Left renal cortex interstitium (tissue), 4 donors: ENCODE measurements at places on chromosomes 13 and 19.

- no peak for DNase-seq
These were observed 827.4 kb downstream of the GPC5 start for GRCh38 chr13:92225861-92226260.

DNA sequence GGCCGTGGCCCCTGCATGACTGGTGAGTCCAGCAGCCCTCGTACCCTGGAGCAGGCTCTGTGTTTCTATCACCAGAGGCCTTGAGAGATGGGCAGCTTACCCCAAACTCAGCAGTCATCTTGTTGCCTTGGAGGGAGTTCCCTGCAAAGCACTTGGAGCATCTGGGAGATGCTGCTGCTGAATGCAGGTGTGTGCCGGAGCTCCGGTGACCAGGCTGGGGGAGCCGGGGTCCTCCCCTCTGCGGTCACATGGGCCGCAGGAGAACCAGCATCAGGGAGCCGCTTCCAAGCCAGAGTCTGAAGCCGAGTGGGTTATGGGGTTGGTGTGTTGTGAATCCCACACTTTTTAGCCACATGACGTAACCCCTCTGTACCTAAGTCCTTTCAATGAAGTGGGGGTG lies 82.8 kb downstream of the TEX29 start:
- no peak for DNase-seq

- DNase-seq = no peak
These were observed 24.1 kb downstream of the MEGF8 start for GRCh38 chr19:42349378-42350107.

GRCh38 chr19:14772467-14772866 lies 5.9 kb downstream of the ADGRE2 start:
- no peak for DNase-seq

DNA sequence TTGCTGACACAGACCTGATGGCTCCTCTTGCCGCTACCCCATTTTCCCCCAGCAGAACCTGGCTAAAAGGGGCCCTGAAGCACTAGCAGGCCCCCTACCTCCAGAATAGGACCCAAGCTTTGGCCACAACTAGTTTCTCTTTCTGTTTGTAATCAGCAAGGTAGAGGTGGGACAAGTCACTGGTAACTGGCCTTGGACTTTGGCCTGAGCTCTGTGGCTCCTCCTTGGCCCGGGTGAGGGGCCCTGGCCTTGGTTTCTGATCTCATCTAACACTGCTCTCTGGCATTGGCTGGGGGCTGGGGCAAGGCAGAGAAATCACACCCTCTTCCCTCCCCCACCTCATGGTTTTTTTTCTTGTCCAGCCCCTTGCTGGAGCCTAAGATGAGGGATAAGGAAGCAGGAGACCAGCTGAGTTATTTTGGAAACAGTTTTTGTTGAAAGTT lies 2.1 kb downstream of the CALM3 start:
- no peak for DNase-seq

DNA sequence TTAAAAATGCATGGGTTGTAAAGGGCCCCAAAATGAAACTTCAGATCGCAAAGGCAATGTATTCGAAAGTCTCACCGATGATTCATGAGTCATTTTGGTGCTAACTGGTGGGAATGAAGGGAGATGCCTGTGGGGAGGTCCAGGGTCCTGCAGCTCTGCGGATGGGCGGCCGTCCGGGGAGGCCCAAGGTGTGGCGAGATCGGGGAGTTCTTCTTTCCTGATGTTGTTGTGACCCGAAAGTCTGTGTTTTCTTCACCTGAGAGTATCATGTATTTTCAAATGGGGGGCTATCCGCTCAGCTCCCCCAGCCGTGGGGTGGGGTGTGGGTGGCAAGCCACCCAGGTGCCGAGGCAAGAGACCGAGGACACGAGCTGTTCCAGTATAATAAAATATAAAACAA lies 36.5 kb downstream of the TFDP1 start:
- DNase-seq = no peak

GRCh38 chr19:53868091-53868891 lies 608 bp downstream of the MYADM start:
- no peak for DNase-seq

DNA sequence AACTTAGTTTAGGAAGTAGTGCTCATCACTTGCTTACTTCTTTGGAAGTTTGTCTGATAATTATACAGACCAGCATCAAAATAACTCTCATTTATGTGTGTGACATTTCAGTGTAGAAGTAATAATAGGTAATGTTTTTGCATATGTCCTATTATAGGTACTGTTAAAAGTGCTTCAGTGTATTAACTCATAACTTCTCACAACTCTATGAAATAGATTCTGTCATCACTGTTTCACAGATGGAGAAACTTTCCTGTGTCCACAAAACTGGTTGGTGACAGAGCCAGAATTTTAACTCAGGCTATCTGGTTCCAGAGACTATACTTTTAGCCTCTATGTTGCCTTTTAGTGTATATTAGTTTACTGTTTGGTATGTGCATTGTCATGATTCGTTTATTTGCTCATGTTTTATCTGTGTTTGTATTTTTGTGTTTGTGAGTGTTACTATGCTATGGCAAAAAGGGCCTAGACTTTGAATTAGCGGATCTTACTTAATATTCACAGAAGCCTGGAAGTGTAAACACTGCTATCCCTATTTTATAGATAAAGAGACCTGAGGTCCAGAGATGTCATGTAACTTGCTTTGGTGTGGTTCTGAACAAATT lies 12.7 kb downstream of the LPAR6 start:
- no peak for DNase-seq

DNA sequence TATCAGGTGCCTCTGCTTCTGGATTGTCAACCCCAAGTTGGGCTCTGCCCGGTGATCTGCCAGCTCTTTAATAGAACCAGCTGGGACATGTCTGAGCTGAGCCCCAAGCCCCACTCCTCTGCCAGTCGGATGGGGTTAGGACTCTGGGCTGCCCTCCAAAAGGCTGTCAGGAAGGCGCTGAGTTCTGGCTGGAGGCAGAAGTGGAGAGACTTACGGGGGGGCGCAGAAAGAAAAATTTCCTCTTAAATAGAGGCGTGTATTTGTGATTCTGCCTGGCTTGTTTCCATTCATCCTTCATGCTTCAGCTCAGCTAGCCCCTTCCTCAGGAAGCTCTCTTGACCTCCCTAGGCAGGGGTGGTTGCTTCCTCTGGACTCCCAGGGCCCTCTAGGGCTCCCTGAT lies 985 bp upstream of the KCNK6 start:
- no peak for DNase-seq

DNA sequence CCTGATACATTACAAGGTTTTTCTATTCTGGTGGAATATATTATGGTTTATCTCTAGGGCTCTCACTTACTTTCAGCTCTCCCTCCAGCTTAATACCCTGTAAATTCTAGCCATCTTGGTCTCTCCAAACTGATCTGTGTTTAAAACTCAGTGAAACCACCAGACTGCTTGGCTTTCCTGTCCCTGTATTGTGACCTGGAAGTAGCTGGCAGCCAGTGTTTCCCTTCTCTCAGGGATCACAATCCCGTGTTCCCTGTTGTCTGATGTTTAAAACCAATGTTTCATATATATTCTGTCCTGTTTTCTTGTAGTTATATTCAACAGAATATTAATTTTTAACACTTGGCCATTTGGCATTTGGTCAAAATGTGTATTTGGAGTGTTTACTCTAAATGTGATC lies 8.0 kb downstream of the AKAP11 start:
- no peak for DNase-seq

DNA sequence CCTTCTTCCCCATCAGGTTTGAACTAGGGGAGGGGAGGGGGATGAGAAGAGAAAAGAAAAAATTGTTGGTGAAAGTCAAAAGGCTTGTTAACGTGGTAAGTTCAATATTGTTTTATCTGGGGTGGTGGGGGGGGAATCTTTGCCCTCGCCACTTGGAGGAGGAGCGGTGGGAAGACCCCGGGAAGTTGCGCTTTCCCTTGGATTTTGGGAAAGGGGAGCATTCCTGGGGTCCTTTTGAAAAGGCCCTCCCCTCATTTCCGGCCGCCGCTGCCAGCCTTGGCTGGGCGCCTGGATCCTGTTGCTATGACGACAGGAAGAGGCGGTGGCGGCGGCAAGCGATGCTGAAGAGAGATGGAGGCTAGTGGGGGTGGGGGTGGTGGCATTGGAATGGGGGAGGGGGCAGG lies 4.6 kb upstream of the CACNG8 start:
- no peak for DNase-seq

DNA sequence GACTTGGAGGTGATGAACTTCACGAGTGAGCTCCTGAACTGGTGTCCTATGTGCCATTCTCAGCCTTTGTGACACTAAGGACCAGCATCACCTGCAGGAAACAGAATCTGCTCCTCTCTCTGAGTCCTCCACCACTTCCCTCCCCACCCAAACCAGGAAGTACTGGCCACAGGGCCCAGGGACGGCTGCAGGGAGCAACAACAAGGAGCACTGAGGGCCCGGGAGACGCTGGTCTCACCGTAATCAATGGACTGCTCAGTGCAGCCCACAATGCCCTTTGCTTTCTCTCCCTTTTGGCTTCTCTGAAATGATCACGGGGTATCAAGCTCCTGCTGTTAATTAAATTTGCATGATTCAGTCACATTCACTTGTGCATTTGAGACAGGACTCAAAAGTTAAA lies 18.6 kb downstream of the PEPD start:
- DNase-seq = no peak

- no peak for DNase-seq
These were observed 184.0 kb downstream of the SLC7A1 start for GRCh38 chr13:29411481-29411880.

DNA sequence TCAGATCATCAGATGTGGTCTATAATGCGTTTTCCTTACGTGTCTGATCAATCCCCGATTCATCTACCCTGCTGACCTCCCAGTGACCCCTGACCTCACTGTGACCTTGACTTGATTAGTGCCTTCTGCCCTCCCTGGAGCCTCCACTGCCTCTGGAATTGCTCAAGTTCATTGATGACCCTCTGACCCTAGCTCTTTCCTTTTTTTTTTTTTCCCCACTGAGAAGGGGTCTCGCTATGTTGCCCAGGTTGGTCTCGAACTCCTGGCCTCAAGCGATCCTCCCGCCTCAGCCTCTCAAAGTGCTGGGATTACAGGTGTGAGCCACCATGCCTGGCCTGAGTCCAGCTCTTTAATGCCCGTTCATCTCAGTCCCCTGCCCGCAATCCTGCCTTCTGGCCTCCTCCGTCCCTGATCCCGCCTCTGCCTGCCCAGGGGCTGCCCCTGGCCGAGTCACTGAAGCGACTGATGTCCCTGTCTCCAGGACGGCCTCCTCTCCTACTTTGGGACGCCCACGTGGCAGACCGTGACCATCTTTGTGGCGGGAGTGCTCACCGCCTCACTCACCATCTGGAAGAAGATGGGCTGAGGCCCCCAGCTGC lies 4.0 kb upstream of the FTL start:
- no peak for DNase-seq

DNA sequence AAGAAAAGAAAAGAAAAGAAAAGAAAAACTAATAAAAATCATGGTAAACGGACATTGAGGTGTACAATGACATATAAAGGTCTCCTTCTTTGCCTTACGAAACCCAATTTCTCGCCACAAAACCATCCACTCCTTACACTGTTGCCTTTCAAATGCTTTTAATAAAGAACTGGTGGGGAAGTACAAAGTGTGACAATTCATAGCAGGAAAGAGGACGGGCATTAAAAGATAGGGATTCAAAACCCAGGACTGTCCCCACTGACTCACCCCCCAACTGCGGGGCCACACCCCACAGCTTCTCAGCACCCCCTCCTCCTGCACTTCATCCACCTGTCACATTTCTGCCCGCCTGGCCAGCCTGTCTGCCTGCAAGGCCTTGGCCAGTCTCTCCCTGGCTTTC lies 2.4 kb downstream of the MBD3L2B start:
- no peak for DNase-seq

- DNase-seq = no peak
These were observed 76.3 kb downstream of the MZT1 start for GRCh38 chr13:72651144-72651543.

DNA sequence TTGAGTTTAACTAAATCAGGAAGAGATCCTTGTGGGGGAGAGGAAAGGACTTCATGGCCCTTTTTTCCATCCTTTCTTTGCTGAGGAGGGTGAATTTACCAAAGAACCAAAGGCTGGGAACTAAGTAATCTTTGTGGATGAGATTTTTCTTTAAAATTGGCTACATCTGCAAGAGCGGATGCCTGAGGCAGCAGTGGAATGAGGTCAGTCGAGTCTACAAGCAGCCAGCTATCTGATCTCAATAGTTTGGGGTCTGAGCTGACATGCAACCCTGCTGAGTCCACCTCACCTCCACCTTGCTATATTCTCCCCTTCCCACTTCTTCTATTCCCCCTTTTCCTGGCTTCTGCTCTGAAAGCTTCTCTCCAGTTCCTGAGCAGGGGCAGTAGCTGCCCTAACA lies 3.6 kb upstream of the DNAJC15 start:
- no peak for DNase-seq
